ENCODE measurements at places on chromosomes 5 and 9.

- DNase-seq, result no peak
Measured at GRCh38 chr5:168756453-168757391, 177.6 kb upstream of the PANK3 start.

DNA sequence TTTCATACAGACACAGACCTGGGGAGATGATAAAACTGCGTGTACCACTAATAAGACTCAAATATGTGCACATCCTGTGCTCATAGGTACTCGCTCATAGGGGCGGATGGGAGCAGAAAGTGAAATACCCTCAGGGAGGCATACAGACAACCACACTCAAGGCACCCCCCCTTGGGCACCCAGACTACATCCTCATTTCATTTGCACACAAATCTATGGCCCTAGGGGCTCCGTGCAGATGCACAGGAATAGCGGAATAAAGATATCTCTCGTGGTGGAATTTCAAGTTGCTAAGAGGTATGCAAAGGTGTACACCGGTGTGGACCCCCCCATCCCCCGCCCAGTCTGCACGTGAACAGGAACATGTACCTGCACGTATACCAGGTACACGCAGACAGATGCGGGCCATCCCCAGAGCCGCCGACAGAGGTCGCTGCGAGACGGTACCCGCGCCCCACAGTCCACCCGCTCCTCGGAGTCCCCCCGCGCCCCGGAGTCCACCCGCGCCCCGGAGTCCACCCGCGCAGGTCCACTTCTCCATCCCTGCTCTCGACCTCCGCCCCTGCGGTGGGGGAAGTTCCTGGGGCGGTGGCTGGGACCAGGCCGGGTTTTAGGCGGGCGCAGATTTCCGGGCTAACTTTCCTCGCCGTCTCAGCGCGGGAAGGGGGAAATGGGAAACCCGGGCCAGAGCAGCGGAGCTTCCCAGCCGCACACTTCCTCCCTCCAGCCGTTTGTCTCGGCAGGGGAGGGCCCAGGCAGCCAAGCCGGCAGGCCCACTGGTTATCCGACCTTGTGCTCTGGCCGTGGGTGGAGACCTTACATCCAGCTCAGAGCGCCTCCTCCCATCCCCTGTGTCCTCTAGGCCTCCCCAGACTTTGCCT lies 1.0 kb upstream of the IL12B start:
- DNase-seq, result peak; percentile 72

GRCh38 chr9:79807971-79808370 lies 236.2 kb downstream of the TLE4 start:
- no peak for DNase-seq

GRCh38 chr9:37082214-37082765 lies 38.1 kb upstream of the ZCCHC7 start:
- DNase-seq, result no peak

DNA sequence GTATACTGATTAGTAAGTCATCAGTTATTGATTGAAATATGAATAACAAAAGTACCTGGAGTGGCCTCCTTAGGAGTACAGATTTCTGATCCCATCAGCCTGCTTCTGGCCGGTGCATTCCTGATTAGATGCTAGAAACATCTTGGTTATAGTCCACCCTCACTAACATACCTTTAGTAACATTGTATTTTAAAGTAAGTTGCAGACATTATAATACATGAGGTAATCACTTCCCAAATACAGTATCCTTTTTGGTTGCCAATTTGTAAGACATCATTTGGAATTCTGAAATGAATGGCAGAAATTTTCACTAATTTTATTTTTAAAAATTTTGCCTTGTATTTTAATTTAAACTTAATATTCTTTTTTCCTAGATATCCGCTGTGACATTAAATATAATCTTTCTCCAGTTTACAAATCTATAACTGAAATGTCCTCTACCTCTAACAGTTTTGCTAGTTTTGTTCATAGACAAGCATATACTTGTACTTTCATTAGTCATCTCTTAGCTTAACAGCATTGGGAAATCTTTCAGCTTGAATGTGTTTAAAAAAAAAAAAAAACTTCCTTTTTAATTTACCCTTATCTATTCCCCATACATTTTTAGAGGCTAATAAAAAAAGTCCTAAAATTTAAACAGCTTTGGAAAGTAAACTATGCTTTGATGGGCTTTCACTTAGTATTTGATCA lies 178.9 kb downstream of the XRCC4 start:
- no peak for DNase-seq

DNA sequence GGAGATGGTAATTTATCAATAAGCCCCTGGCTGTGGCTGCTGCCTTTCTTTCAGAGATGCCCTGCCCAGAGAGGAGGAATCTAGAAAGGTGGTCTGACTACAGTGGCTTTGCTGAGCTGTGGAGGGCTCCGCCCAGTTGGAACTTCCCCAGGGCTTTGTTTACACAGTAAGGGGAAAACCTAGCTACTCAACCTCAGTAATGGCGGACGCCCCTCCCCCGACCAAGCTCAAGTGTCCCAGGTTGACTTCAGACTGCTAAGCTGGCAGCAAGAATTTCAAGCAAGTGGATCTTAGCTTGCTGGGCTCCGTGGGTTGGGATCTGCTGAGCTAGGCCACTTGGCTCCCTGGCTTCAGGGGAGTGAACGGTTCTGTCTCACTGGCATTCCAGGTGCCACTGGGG lies 865.4 kb upstream of the ACO1 start:
- no peak for DNase-seq

DNA sequence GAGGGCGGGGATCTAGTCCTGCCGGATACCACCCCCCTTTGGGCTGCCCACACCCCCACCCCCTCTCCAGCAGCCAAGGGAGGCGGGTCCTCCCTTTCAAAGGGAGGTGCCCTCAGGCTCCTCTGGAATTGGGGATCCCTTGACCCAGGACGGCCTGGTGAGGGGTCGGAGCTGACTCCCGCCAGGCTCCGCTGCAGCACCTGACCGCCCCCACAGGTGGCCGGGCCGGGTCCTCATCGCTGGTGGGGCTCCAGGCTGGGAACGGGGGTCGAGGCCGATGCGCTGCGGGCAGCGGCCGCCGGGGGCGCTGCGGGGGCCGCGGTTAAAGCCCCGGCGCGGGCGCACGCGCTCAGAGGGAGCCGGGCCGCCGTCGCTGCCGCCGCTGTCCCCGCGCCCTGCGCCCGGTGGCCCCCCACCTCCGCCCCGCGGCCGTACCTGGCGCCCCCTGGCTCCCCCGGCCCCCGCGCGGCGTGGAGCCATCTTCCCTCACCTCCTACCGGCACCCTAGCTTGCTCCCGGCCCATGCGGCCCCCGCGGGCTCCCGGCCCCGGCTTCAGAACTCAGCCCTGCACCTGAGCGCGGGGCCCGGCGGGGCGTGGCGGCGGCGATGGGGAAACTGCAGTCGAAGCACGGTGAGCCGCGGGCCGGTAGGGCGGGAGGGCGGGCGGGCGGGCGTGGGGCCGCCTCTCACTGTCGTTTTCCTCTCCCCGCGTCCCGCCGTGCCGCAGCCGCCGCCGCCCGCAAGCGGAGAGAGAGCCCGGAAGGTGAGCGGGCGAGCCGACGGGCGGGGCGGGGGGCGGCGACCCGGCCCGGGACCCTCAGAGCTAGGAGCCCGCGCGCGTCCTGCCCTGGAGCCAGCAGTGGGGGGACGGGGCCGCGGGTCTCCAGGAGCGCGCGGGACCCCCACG lies at the start of gene NKD2:
TSS of gene NKD2 (plus strand) at position 352 of the 908 bp plus-strand sequence. CDS start at position 608, 256 bp downstream.
- peak; percentile 86 for DNase-seq

GRCh38 chr9:137971477-137972138 lies 94.0 kb downstream of the CACNA1B start:
- DNase-seq, result no peak

- no peak for DNase-seq
Measured at GRCh38 chr5:138528208-138528607, 14.8 kb downstream of the ETF1 start.

GRCh38 chr9:2208991-2209390 lies 193.8 kb downstream of the SMARCA2 start:
- no peak for DNase-seq

- no peak for DNase-seq
Measured at GRCh38 chr5:62596096-62596495, 17.5 kb downstream of the LRRC70 start.

All from AG08396 (cell line).